Breast epithelium (tissue), 4 donors: ENCODE measurements at places on chromosomes 6 and 20. TPM values are rescaled to one million over a fixed set of nuclear protein-coding genes. Genes with fewer than 3 reads are reported as not detected.
A peak's percentile ranks its signal among the peaks of the same experiment; 100 is the strongest.

GRCh38 chr6:31031095-31031494 is 20.8 kb downstream of the MUC22 start:
- no peak for DNase-seq

GRCh38 chr20:48277266-48277665 is 492.0 kb upstream of the SULF2 start:
- no peak for DNase-seq

DNA sequence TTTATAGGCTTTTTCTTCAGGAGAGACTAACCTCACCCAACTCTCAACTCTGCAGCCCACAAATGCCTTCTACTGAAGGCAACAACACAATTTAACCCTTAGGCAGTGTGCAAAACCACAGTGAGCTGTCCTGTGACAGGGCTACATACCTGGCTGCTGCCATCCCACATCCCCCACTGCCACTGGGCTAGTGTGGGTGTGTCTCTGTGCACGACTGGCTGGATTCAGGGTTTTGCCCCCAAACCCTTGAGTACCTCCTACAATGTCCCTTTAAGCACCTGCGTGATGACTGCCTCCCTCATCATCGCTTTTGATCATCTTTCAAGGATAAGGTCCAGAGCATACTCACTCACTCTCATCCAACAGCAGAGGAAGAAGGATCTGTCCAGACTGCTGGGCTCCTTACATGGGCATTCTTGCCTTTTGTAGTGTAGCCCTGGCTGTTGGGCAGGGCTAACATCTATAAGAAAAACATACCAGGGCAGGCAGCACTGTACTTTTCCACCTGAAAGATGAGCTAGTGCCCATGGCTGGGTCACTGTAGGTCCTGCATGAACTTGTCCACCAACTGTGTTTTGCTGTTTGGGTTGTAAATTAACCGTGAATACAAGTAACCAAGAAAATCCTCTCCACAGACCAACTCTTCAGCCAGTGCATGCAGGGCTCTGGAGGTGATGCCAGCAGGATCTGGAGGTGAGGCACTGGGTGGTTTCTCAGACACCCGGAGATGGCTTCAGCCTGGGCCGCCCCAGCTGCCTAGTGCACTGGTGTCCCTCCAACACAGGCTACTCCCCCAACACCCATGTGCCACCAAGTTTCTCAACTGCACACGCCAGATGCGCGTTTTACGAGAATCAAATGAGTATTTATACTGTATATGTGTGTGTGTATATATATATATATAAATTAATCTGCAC is 45.2 kb downstream of the PLCG1 start:
- no peak for DNase-seq

DNA sequence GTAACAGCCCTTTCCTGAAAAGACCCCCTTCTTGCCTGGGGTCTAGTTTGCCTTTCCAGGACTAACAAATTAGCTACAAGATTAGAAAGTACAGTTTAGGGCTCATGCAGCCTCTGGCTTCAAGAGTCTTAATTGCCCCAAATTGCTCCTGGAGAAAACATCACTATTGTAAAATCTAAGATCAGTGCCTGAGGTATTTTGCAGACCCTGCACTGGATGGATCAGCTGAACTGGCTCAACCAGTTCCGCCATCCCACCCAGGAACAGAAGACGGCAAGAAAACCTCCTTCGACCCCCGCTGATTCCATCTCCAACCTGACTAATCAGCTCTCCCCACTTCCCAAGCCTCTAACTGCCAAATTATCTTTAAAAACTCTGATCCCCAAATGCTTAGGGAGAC is 236.5 kb upstream of the KCNG1 start:
- no peak for DNase-seq

DNA sequence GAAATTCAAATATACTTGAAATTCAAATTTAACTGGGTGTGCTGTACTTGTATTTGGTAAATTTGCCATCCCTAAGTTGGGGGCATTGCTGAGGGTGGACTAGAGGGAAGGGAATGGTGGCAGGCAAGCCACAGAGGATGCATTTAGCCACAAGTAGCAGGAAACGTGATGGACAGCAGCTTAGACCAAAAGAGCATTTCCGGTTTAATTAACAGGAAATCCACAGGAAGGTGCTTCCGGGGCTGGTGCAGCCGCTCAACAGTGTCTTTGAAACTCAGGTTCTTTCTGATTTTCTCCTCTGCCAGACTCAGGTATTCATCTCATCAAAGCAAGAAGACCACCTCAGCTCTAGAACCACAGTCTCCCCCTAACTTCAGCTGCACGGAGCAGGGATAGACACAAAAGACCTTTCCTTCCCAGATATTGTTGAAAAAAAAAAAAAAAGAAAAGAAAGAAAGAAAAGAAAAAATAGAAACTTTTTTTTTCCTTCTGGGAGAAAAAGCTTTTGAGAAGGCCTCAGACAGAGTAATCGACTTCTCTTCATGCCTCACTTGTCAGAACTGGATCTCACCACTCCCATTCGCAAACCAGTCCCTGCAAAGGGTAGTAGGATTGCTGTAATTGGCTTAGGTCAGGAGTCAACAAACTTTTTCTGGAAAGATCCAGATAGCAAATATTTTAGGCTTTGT is 8.0 kb upstream of the BCAS1 start:
- no peak for DNase-seq

GRCh38 chr6:6218759-6219085 is 101.7 kb downstream of the F13A1 start:
- DNase-seq = no peak

DNA sequence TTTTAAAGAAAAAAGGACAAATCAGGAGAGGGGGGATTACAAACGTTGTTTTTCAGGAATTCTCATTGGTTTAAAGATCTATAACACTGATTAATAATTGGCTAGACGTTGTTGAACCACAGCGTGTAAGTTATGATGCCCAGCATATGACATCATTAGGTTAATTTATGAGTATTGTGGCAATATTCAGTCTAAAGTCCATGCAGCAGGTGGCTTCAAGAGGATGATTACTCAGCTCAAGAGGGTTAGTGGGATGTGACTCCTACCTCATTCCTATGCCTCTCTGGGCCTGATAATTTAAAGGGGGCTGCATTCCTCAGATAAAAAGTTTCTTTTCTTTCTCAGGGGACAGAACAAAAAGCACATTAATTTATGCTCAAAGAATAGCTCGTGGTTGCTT is 1309.0 kb downstream of the EPHA7 start:
- DNase-seq = no peak

GRCh38 chr6:89944826-89945407 is 50.6 kb downstream of the GJA10 start:
- DNase-seq = no peak

DNA sequence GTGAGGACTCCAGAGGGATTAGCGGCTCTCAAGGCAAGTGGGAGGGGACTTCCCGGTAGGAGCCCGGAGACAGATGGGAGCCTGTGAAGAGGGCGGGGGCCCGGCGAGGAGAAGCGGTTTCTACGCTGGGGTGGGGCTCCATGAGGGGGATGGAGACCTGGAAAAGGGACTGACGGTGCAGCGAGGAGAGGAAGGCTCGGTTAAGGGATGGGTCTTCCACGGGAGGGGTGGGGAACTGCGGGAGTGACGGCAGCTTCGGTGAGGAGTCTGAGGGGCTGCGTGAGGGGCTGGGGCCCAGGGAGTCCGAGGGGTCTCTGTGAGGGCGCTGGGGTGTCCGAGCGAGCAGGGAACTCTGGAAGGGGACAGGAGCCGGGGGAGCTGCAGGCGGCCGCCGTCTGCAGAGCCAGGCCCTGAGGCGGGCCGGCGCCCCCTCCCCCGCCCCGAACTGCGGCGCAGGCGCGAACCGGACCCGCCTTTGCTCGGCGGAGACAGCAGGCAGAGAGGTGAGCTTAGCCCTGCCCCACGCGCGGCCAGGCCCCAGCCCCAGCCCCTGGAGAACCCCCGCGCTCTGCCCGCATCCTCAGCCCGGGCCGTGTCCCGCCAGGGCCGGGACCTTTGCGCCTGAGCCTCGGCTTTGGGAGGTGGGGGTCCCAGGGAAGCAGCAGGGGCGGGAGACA is at the start of gene NRSN2:
TSS of gene NRSN2 (plus strand) at position 472 of the 677 bp plus-strand sequence. CDS start 2,533 bp downstream, outside the sequence.
- no peak for DNase-seq

- no peak for DNase-seq
Measured at GRCh38 chr20:13284830-13285229, 63.8 kb downstream of the ISM1 start.

DNA sequence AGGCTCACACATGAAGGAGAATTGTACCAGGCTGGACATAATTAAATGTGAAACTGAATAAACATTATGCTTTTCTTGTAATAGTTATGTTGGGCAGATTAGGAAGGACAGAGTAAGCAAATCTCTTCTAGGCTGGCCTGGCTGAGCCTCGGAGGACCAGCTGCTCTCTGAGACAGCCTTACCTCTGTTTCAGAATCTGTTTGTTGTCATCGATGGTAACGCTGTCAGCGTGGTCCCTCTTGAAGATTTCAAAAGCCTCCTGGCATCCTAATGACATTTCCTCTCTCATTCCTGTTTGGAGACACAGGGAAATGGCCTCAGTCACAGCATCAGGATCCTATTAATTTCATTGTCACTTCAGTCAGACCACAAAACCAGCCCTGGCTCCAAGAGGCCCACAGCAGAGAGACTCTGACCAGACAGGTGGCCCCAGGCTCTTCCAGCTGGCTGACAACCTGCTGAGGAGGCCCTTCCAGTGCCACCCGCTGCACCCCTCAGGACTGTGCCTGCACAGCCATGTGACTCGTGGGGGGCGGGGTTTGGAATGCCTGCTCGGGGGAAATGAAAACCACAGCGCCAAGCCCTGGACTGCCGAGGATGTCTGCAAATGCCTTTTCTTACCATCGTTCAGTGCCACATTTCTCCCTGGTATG is 108.5 kb upstream of the KCNK16 start:
- DNase-seq = peak; percentile 62

The TNF gene
- total RNA-seq = 0.33 TPM

The PRRC2A gene
- total RNA-seq = 57.2 TPM

The IL22RA2 gene
- total RNA-seq = not detected

The IL17F gene
- total RNA-seq = not detected

The MCHR2 gene
- not detected for total RNA-seq

The EFCAB8 gene
- not detected for total RNA-seq

The PDE7B gene
- total RNA-seq = 5.1 TPM
